Amniotic stem cell (primary cell): ENCODE measurements at places on chromosomes 11 and 22.

- DNase-seq = no peak
These were observed 3.2 kb downstream of the TAF6L start for GRCh38 chr11:62774407-62774806.

GRCh38 chr22:31100762-31101525 lies 6.4 kb downstream of the SELENOM start:
- no peak for DNase-seq

- DNase-seq = no peak
These were observed 7.0 kb downstream of the CTSF start for GRCh38 chr11:66561178-66561974.

GRCh38 chr11:116601814-116602636 lies 170.8 kb downstream of the BUD13 start:
- no peak for DNase-seq

DNA sequence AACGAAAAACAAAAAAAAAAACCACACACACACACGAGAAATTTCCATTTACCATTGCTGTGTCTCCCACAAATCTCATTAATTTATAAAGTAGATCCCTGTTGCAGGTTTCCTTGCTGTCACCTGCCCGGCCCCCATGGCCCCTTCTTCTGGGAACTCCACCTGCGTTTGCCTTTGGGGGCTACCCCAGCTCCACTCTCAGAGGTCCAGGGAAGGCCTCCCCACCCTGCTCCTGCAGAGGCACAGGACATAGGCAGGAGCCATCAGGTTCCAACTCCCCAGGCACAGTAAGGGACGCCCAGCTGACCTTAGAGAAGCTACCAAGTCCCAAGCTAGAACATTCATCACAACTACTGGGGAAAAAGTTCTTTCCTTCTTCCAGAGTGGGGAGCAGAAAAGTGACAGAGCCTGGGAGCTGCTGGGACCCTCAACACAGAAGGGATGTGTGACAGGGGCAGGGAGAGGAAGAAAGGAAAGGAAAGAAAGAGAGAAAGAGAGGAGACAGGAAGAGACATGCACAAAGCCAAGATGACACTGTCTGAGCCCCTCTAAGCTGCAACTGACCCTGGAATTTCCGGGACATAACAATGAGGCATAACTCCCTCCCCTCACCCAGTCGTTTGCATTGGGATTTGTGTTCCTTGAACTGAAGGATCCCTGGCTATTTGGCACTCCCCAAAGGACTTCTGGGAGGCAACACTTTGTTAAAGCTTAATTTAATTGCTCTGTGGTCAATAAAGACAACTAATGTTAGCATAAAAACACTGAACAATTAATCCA lies 175.7 kb downstream of the SHANK2 start:
- DNase-seq = no peak

- no peak for DNase-seq
These were observed 16.4 kb upstream of the SCGB1A1 start for GRCh38 chr11:62402226-62402959.

GRCh38 chr11:132876239-132876638 lies 656.1 kb downstream of the OPCML start:
- DNase-seq = no peak

GRCh38 chr11:29480981-29481380 lies 535.8 kb downstream of the KCNA4 start:
- no peak for DNase-seq

DNA sequence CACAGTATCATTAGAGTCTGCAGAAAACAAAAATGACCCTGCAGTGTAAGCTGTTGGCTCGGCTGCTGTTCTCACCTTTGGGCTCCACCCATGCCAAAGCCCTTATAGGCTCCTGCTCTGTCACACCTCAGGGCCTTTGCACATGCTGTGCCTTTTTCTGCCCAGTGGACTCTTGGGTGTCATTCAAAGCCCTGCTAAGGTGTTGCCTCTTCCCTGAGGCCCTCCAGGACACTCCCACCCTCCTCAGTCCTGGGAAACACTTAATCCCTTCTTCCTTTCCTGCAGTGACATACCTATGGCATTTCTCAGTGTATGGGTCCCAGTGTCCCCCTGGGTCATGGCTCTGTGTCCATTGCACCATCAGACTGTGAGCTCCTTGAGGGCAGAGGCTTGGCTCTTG lies 29.1 kb upstream of the CACNG2 start:
- DNase-seq = no peak

GRCh38 chr22:46878191-46878948 lies 115.9 kb downstream of the TBC1D22A start:
- DNase-seq = no peak

GRCh38 chr11:104570078-104570701 lies 328.1 kb downstream of the CASP12 start:
- DNase-seq = peak; percentile 12

GRCh38 chr11:108338750-108339149 lies 115.9 kb downstream of the ATM start:
- no peak for DNase-seq

GRCh38 chr11:106950067-106950491 lies 68.2 kb downstream of the GUCY1A2 start:
- DNase-seq = no peak

DNA sequence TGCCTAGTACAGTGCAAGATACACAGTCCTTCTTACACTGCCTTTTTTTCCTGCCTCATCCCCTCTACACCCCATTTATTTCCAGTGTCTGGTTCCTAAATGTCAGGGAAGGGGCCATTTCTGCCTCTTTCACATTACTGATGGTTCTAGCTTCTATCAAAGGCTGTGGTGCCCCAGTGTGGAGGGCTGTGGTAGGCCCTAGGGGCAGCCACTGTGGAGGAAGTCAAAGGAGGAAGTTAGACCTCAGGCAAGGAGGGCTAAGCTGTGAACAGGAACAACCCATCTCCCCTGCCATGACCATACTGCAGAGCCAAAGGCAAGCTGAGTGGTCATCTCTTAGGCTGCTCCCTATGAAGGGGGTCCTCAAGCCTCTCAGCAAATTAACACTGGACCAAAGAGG lies 81.9 kb upstream of the CRTAM start:
- no peak for DNase-seq
